Aorta (tissue), 5 donors: ENCODE measurements at places on chromosomes 7 and 10.

DNA sequence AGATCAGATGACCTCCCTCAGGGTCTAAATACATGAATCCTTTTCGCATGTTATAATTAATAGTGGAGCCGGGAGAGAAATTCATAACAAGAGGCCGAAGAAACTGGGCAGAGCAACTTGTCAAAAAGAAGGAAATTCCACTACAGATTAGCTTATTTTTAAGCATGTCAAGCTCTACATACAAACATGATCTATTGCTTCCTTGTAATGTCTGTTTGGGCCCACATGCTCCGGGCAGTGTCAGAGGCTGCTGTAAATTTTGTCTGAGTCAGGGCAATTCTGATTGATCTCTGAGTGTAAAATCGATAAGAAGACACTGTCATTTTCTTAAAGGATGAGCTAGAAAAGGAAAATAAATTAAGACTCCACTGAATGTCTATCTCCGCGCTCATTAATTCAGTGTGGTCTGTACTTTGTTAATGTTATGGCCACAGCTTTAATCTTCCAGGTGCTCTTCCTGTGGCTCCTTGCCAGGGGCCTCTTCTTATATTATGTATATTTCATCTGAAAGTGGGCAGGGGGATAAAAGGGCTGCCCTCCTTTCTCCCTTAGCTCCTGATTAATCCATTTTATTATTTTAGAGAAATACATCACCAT, 194.1 kb upstream of the SP8 start:
- no peaks in the 10 kb centered on the region for H3K36me3 ChIP-seq
- H3K4me1 ChIP-seq, result no peaks in the 10 kb centered on the region
- no peak for DNase-seq
- no peak overlapping the region for H3K27ac ChIP-seq
- no peak overlapping the region for H3K4me3 ChIP-seq

GRCh38 chr10:60299961-60300883, 89.5 kb downstream of the ANK3 start:
- no peak overlapping the region for H3K27ac ChIP-seq
- H3K4me3 ChIP-seq, result peak overlapping the region; percentile 69
- DNase-seq, result no peak
- no peaks in the 10 kb centered on the region for H3K36me3 ChIP-seq
- H3K4me1 ChIP-seq, result no peaks in the 10 kb centered on the region

- no peak for DNase-seq
- H3K27me3 ChIP-seq, result no peaks in the 10 kb centered on the region
- H3K36me3 ChIP-seq, result no peaks in the 10 kb centered on the region
- H3K4me1 ChIP-seq, result no peaks in the 10 kb centered on the region
These were observed 948.7 kb upstream of the GHITM start for GRCh38 chr10:83190614-83191013.

- no peak overlapping the region for H3K27ac ChIP-seq
- no peaks in the 10 kb centered on the region for H3K27me3 ChIP-seq
- H3K4me3 ChIP-seq, result no peak overlapping the region
- no peaks in the 10 kb centered on the region for H3K4me1 ChIP-seq
- no peaks in the 10 kb centered on the region for H3K36me3 ChIP-seq
These were observed 9.6 kb upstream of the KIF5B start for GRCh38 chr10:32065856-32066255.

DNA sequence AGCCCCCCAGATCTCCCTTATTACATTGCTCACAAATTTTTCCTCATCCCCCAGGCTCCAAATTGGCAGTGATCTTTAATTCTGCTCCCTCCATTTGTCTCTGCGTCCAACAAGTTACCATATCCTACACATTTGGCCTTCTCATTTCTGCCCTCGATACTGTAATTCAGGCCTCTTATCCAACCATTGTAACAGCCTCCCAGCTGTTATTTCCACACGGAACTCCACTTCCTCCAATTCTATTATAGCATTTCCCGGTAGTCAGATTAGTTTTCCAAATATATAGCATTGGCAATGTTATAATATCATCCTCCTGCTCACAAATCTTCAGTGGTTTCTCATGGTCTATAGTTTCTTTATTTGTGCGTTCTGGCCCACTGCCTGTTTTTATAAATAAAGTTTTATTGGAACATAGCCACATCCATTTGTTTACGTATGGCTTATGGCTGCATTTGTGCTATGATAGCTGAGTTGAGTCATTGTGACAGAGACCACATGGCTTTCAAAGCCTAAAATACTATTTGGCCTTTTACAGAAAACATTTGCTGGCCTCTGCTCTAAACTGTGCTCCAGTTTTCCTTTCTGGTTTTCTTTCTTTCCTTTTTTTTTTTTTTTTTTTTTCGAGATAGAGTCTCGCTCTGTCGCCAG, 126.5 kb upstream of the ZNF438 start:
- no peaks in the 10 kb centered on the region for H3K36me3 ChIP-seq
- no peak overlapping the region for H3K4me3 ChIP-seq
- DNase-seq, result no peak
- H3K27ac ChIP-seq, result peak overlapping the region; percentile 20

GRCh38 chr7:1176891-1177373, 16.9 kb upstream of the ZFAND2A start:
- no peak overlapping the region for H3K27ac ChIP-seq
- H3K27me3 ChIP-seq, result no peaks in the 10 kb centered on the region
- H3K4me1 ChIP-seq, result no peaks in the 10 kb centered on the region
- H3K4me3 ChIP-seq, result no peak overlapping the region

DNA sequence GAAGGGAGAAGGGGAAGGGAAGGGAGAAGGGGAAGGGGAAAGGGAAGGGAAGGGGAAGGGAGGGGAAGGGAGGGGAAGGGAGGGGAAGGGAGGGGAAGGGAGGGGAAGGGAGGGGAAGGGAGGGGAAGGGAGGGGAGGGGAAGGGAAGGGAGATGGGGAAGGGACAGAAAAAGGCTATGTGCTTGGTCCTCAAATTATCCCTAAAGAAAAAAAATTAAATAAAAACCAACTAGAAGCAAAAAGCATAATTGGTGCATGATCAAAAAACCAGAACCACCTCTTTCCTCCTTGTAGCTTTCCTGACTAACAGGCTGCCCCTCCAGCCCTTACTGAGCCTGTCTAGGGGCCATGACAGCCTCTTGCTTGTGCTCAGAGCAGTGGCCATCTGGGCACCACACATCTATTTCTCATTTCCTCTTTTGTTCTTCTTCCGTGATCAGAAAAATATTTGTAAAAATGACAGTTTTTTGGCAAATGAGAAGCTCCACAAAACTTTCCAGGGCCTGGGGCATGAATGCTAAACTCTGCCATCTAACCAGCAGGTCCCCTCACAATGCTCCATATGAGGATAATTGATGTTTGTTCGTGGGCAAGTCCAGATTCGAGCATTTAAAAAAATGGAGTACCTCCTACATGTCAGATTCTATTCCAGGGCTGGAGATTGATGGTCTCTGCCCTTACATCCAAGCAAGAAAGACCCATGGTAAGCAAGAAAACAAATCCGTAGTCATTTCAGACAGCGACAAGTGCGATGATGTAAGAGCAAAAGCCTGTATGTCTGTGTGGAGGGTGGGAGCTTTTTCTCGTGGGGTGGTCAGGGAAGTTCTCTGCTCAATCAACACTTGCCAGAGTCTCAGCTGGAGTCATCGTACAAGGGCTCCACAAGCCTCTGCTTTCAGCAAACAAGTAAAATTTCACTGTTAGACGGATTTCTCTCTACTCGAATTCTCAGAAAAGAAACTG, 320.9 kb downstream of the WDR11 start:
- H3K4me1 ChIP-seq, result no peaks in the 10 kb centered on the region
- H3K27ac ChIP-seq, result no peak overlapping the region
- H3K4me3 ChIP-seq, result no peak overlapping the region
- no peaks in the 10 kb centered on the region for H3K36me3 ChIP-seq
- H3K27me3 ChIP-seq, result no peaks in the 10 kb centered on the region
- DNase-seq, result no peak

DNA sequence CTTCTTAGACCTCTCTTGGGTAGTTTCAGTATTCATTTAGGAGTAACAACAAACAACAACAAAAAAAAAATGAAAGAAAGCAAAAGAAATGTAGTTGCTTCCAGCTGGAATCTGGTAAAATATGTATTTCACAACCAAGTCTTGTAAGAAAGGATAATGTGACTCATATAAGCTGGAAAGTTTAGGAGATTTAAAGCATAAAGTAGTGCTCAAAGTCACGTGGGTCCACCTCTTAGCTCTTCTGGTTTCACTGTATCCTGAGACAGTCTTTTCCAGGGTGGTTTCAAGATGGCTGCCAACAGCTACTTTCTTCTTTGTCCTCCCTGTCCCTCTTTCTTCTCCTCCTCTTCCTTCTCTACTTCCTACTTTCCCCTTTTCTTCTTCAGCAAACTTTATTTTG, 69.5 kb upstream of the CDK13 start:
- no peaks in the 10 kb centered on the region for H3K36me3 ChIP-seq
- H3K4me1 ChIP-seq, result no peaks in the 10 kb centered on the region
- H3K4me3 ChIP-seq, result no peak overlapping the region
- no peak overlapping the region for H3K27ac ChIP-seq
- no peak for DNase-seq

DNA sequence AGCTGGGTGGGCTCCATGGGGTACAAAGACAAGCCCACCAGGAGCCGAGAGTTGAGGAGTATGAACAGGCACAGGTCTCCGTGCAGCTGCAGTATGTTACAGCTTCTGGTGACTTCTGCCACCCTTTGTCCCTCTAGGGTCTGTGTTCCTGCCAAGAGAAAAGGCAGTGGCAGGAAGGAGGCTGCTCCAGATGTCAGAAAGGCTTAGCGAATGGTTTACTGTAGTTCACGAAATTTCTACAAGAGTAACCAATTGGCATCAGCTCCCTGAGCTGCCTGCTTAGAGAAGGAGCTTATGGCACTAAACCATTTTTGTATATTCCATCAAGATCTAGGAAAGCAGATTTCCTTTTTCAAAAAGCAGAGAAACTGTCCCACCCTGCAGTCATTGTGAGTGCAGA, 48.2 kb upstream of the TMEM72 start:
- H3K36me3 ChIP-seq, result no peaks in the 10 kb centered on the region
- H3K27me3 ChIP-seq, result no peaks in the 10 kb centered on the region
- no peak overlapping the region for H3K27ac ChIP-seq
- H3K4me3 ChIP-seq, result no peak overlapping the region
- H3K4me1 ChIP-seq, result no peaks in the 10 kb centered on the region

DNA sequence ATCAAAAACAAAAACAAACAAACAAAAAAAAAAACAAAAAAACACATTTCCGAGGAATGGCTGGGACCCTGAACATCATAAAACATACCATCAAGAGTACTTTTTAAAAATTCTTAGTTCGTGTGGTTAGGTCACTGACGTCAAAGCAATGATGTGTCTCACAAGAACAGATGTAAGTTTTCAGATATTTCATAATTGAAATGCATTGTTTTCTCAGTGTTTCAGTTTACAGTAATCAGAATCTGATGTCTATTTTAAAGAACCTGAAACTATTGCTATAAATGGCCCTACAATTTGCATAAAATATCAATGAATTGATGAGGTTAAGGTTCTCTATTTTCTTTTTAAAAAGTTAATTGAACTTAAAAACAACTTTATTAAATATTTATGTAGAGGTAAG, 103.7 kb upstream of the HGF start:
- H3K27me3 ChIP-seq, result no peaks in the 10 kb centered on the region
- H3K36me3 ChIP-seq, result no peaks in the 10 kb centered on the region
- DNase-seq, result no peak
- H3K4me1 ChIP-seq, result no peaks in the 10 kb centered on the region
- no peak overlapping the region for H3K4me3 ChIP-seq

DNA sequence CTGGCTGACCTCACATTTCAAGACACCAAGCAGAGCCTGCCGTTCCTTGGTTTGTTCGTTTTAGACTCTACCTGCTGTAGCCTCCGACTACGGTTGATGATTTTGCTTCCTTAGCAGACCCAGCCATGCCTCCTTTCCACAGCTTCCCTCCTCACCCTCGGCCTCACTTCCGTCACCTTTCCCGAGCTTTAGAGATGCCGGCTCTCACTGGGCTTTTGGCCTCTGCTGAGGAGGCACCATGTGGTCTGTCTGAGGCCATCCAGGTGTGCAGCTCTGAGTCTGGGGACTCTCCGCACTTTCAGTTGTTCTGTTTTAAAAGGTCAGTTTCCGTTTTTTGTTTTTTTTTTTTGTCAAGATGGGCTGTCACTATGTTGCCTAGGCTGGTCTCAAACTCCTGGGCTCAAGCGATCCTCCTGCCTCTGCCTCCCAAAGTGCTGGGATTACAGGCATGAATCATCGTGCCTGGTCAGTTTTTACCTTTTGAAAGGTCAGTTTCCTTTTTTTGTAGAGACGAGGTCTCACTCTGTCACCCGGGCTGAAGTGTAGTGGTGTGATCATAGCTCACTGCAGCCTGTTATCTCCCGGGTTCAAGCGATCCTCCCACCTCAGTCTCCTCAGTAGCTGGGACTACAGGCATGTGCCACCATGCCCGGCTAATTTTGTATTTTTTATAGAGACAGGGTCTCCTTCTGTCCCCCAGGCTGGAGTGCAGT, 11.7 kb downstream of the ORAI2 start:
- no peaks in the 10 kb centered on the region for H3K36me3 ChIP-seq
- DNase-seq, result no peak
- no peaks in the 10 kb centered on the region for H3K4me1 ChIP-seq
- H3K27me3 ChIP-seq, result no peaks in the 10 kb centered on the region
- H3K27ac ChIP-seq, result no peak overlapping the region
- H3K4me3 ChIP-seq, result no peak overlapping the region

DNA sequence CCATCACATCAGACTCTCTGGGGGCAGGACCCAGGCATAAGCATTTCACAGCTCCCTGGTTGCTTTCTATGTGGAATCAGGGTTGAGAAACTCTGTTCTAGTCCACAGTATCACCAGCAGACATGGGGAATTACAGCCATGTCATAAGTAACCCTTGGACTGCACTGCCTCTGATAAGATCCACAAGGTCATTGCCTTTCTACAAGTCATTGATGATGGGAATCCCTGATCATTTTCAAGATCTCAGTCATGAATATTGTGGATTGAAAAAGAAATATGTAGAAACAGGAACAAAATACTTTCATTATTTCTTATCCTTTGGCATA, 304.1 kb downstream of the KLF6 start:
- H3K27ac ChIP-seq, result no peak overlapping the region
- H3K27me3 ChIP-seq, result no peaks in the 10 kb centered on the region
- no peaks in the 10 kb centered on the region for H3K36me3 ChIP-seq
- no peak overlapping the region for H3K4me3 ChIP-seq
- H3K4me1 ChIP-seq, result no peaks in the 10 kb centered on the region

DNA sequence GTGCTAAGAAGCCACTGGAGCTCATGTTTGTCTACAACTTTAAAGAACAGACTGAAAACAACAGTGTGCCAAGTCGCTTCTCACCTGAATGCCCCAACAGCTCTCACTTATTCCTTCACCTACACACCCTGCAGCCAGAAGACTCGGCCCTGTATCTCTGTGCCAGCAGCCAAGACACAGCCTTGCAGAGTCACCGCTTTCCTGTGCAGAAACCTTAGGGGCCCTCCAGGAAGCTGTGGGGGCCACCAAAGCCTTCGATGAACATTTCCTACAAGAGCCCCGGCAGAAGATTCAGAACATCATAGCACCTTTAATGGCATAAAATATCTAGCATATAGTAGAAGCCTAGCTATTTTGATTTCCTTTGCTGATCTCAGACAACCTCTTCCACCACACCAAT, 88.0 kb upstream of the PRSS58 start:
- no peak for DNase-seq
- H3K27me3 ChIP-seq, result no peaks in the 10 kb centered on the region
- H3K4me3 ChIP-seq, result no peak overlapping the region
- H3K27ac ChIP-seq, result no peak overlapping the region

- no peak for DNase-seq
- peaks cover 5% of the 10 kb centered on the region for H3K4me1 ChIP-seq
- H3K27me3 ChIP-seq, result no peaks in the 10 kb centered on the region
- no peak overlapping the region for H3K4me3 ChIP-seq
These were observed 12.7 kb downstream of the PTPRE start for GRCh38 chr10:127919418-127920271.
